Temporal lobe (tissue), 4 donors: ENCODE measurements at places on chromosomes 12 and 14. TPM values are rescaled to one million over a fixed set of nuclear protein-coding genes. Genes with fewer than 3 reads are reported as not detected.

INHBC gene
- not detected for total RNA-seq

OR6C2 gene
- total RNA-seq: not detected

RPL10L gene
- total RNA-seq: 0.25 TPM

P2RX2 gene
- not detected for total RNA-seq

CLEC1A gene
- total RNA-seq: 0.98 TPM

TAS2R7 gene
- not detected for total RNA-seq

RARG gene
- 1.7 TPM for total RNA-seq

KRT7 gene
- total RNA-seq: not detected

DAO gene
- not detected for total RNA-seq

EPYC gene
- total RNA-seq: not detected

OTOGL gene
- total RNA-seq: 0.25 TPM

PTGDR gene
- total RNA-seq: 0.49 TPM

PPP1R1A gene
- total RNA-seq: 7.9 TPM

BORCS5 gene
- total RNA-seq: 17.9 TPM

RBMS2 gene
- total RNA-seq: 3.9 TPM

CLEC1B gene
- total RNA-seq: not detected

OR6C4 gene
- total RNA-seq: not detected

AQP6 gene
- total RNA-seq: 0.25 TPM

TAS2R9 gene
- total RNA-seq: 0.25 TPM

BBOF1 gene
- total RNA-seq: 6.6 TPM

YLPM1 gene
- 96.1 TPM for total RNA-seq

ZNF219 gene
- 5.7 TPM for total RNA-seq

SALL2 gene
- total RNA-seq: 26.3 TPM
